Hematopoietic multipotent progenitor cell treated with erythropoietin and hydrocortisone succinate and interleukin-3 and kit ligand, for 17 days (in vitro differentiated cells): ENCODE measurements at places on chromosomes 7 and 10.
A peak's percentile ranks its signal among the peaks of the same experiment; 100 is the strongest.

DNA sequence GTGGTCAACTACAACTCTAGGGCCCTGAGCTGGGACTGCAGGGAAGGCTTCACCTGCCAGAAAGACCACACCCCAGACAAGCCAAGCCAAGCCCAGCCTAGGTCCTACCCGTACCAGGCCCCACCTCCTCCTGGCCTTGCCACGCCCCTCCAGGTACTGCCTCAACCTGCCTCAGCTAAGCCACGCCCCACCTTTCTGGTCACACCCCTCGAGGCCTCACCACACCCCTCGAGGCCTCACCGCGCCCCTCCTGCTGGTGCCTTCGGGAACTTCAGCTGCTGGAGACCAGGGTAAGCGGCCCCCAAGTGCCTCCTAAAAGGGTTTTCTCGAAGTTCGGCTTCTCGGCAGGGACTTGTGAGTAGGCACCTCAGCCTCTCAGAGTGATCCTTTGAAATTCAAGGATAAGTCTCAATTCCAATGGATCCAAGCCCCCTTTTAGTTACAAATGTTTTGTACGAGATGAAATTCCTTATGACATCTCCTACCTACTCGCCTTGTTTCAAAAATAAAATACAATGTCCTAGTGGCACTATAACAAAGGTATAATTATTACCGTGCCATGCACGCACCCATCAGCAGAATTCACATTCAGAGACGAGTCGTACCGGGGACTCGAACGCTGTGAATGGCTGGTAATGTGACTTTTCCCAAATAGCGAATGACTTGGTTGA lies 171.2 kb downstream of the ARHGAP21 start:
- DNase-seq, result peak; percentile 54

- DNase-seq, result no peak
Measured at GRCh38 chr7:44604941-44605340, 1.5 kb upstream of the OGDH start.

DNA sequence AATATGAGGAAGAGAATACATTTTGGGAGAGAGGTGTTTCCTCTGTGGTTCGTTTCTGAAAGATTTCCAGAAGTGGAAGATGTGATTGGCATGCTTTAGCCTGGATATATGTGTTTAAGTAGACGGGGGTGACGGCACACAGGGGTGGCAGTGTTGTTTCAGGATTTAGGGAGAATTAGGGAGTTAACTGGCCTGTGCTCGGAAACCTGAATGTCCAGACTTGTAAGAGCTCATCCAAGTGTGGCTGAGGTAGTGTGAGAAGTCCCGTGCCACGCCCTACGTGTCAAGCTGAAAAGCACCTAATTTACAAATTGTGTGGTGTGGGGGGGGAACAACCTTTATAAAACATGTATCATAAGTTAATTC lies 1.1 kb downstream of the RALA start:
- peak; percentile 11 for DNase-seq

GRCh38 chr10:59891936-59892335 lies 14.4 kb downstream of the CCDC6 start:
- DNase-seq, result no peak

DNA sequence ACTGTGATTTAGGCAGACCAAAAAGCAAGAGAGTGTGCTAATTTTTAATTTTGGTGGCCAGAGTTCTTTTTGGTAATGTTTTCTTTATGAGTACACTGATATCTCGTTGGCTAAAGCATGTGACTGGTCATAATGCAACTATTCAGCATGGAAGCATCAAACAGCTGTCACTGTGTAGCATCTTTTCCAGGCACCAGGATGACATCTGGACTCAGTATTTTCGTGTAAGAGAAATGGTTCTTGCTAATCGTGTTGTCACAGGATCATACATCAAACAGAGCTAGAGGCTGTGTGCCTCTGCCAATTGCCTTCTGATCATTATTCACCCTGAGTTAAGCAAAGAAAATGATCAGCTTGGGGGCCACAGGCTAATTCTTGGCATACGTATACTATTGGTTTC lies 118.9 kb downstream of the SND1 start:
- DNase-seq, result no peak

DNA sequence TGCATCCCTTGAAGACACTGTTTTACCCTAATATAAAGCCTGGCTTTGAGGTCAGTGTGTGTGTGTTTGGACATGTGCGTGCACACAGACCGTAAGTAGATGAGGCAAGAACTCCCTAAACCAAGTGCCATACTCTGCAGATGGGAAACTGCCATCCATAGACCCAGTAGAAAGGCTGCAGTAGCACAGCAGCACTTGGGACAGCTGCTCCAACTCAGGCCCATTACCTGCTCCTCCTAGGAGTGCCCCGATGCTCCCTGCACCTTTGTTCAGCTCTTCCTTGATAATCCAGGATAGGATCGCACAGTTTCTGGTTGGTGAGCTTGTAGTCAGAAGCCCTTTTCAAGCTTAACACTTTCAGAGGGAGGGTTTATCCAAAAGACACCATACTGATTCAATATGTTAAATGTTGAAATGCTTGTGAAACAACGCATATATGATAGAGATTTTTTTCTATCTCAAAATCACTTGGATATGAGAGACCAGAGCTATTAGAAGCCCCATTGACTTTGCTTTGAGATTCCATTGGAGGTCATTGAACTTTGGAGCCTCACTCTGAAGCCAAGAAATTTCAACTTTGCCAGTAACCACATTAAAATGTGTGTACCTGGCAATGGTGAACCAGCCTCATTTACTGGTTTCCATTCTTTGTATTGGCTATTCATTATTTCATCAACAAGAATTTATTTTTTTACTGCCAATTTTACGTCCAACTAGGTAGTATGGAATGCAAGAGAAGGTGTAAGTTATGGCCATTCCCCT lies 757.0 kb upstream of the GALNT17 start:
- DNase-seq, result no peak

- DNase-seq, result no peak
Measured at GRCh38 chr10:34408956-34409355, 406.1 kb downstream of the PARD3 start.

DNA sequence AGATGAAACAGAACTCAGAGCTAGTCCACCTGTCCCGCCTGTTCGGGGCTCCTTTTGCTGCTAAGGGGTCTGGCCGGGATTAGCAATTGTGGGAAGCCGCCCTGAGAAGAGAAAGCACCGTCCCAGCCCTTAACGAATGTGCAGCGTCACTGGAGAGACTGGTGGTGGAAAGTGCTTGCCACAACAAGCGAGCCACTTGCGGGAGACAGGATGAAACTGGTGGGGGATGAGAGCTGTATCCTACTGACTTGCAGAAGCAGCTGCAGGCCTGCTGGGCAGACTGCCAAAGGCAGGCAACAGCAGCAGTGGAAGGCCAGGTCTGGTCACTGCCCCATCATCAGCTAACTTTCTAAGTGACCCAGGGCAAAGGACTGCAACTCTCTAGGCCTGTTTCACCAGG lies 95.4 kb downstream of the FAM53B start:
- DNase-seq, result peak; percentile 87

GRCh38 chr7:74439541-74439940 lies 14.2 kb upstream of the GTF2IRD1 start:
- no peak for DNase-seq

DNA sequence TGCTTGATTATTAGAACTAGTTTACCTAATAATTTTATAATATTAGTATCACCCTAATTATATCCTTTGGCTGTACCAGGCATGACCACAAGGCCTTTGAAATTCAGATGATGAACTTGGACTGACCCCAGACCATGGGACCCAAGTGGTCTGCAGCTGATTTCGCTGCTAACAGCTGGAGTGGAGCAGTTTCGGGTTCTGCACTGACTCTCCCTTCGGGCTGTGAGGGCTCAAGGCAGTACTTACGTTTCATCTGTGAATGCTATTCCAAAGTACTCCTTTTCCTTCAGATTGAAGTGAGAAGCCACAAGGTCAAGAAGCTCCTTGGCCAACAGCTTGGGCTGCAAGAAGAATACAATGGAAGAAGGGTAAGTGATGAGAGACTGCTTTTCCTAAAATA lies 223.8 kb downstream of the PRPF18 start:
- DNase-seq, result no peak

GRCh38 chr10:114962441-114962840 lies 24.4 kb downstream of the TRUB1 start:
- DNase-seq, result no peak

DNA sequence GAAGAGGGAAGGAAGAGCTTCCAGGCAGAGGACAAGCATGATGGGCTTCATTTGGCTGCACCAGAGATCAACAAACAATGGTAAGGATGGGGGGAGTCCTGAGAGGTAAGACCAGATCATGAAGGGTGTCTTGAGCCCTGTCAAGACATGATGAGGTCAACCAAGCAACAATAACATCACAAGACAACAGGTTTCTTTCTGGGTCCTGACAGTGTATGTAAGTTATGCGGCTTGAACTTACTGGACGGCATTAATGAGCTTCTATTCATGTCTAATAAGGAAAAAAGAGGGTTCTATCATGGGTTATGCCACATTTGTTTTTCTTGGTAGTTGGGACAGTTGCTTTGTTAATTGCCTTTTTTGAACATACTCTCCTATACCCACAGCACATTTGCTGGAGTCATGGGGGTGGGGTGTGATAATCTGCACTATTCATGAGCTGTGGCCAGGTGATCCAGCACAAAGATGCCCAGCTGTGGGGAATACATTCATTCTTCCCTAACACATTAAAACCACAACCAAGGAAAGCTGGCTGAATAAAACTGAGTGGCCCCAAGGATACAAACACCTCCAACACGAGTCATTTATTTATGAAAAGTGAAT lies 168.8 kb upstream of the KLF14 start:
- DNase-seq, result no peak

- no peak for DNase-seq
Measured at GRCh38 chr7:45162311-45162845, 4.8 kb downstream of the RAMP3 start.

DNA sequence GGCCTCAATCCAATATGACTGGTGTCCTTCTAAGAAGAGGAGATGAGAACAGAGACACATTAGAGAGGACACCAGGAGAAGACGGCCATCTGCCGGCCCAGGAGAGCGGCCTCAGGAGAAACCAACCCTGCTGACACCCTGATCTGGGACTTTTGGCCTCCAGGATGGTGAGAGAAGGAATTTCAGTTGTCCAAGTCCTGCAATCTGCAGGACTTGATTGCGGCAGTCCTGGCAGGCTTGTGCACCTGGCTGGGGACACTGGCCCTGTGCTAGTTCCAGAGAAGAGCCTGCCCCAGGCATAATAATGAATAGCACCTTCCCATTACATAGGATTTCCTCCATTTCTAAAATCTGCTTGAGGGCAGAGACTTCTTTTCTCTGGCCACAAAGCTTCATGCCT lies 409.9 kb upstream of the SHH start:
- no peak for DNase-seq

- DNase-seq, result no peak
Measured at GRCh38 chr7:51000956-51001355, 218.3 kb upstream of the GRB10 start.

- peak; percentile 10 for DNase-seq
Measured at GRCh38 chr10:100934084-100934659, 21.4 kb downstream of the SLF2 start.

- no peak for DNase-seq
Measured at GRCh38 chr7:41451826-41452225, 251.1 kb downstream of the INHBA start.

- no peak for DNase-seq
Measured at GRCh38 chr7:158791107-158791506, 38.2 kb downstream of the ESYT2 start.

GRCh38 chr7:98223351-98223897 lies 12.2 kb downstream of the BHLHA15 start:
- no peak for DNase-seq

GRCh38 chr7:29319719-29320521 lies 125.3 kb downstream of the CHN2 start:
- no peak for DNase-seq

DNA sequence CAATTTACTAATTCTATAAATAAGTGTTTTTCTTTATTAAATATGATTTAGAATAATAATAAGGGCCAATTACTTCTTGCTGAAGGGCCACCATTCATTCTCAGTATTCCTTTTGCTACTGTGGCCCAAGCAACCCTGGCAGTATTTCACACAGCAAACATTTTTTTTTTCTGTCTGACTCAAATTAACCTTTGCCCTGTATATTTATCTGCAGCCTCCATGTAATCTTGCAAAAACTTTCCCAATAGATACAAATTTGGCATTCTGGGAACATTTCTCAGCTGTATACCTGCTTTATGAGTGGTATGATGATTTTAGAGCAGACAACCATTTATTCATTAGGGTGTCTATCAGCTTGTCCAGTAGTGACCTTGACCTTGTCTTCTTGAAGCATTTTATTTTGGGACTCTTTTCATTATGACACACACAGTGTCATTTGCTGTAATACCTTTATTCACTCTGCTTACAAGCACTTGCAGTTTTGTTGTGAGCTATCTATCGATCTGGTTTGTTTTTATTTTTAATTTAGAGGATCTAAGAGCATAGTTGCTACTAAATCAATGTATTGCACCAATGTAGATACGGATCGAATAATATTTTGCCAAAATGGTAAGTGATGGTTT lies 159.7 kb upstream of the PLXDC2 start:
- DNase-seq, result no peak

DNA sequence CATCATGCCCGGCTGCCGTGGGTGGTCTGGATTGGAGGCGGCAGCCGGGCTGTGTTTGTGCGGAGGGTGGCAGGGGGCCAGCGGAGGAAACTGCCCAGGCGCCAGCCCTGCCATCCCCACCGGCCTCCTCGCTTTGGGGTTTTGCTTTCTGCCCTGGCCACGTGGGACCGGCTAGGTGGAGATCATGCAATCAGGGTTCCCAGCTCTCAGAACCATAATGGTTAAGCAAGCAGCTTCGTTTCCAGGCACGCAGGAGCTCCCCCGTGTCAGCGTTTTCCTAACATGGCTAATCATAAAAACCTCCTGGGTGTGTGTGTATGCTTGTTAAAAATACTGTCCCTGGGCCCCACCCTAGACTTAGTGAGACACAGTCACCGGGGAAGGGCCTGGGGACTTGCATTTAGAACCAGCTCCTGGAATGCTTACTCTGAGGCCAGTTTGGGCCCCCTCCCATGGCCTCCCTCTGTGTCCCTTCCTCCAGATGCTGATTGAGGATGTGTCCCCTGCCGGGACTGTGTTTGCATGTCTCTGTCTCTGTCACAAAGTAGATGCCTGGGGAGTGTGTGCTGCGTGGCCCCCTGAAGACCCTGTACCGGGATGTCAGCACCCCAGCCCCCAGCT lies 119.3 kb downstream of the CUX1 start:
- no peak for DNase-seq

DNA sequence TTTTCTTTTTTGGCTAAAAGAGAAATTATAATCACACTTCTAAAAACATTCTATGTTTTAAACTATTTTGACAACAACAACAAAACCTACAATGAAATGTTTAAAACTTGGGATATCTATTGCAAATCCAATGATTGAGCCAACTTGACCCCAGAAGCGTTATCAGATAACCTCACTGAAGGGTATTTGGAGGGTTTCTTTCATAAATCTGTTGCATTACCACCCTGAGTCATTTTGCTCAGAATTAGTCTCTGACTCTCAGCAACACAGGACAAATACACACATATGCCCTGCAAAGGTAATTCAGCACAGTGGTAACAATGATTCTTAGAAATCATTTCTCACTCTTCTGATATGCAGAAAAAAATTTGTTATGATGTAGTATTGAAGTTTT lies 2.3 kb upstream of the COL1A2 start:
- DNase-seq, result no peak

GRCh38 chr10:25263931-25264330 lies 89.1 kb downstream of the GPR158 start:
- no peak for DNase-seq

- no peak for DNase-seq
Measured at GRCh38 chr7:133769668-133770067, 357.5 kb upstream of the LRGUK start.
